Activated CD8-positive, alpha-beta memory T cell treated with anti-CD3 and anti-CD28 coated beads for 1 hour (primary cell): ENCODE measurements at places on chromosomes 5 and 9.

DNA sequence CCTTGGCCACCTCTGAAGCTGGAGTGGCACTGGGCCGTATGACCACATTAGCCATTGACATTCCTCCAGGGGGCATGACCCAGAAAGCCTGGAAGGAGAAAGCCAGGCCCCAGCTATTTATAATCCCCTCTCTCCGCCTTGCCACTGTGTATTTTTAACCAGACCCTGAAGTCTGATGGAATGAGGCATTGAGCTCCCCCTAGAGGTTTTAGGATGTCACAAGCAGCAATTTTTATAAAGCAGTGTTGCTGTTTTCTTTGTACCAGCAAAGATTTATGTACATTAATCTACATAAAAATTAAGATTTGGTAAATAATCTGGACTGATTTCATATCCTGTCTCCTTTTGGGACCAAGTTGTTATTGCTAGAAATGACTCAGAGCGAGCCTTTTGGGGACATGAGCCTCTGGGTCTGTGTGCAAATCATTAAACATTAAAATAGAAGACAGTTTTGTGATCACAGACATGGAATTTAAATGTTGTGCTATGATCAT is 127.1 kb downstream of the TRIO start:
- DNase-seq = no peak

DNA sequence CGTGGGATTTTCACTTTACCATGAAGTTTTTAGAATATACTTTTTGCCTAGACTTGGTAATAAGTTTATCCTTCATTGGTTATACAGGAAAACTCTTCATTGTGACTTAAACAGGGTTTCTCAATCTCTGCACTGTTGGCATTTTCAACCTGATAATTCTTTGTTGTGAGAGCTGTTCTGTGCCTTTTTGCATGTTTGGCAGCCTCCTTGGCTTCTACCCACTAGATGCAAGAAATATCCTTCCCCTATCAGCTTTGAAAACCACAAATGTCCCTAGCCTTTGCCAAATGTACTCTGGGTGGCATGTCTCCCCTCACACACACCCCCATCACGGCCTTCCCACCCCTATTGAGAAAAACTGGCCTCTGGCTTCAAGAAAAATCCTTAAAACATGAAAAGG is 180.9 kb downstream of the ESM1 start:
- DNase-seq = no peak

GRCh38 chr5:142222225-142222865 is 102.5 kb downstream of the SPRY4 start:
- no peak for DNase-seq

DNA sequence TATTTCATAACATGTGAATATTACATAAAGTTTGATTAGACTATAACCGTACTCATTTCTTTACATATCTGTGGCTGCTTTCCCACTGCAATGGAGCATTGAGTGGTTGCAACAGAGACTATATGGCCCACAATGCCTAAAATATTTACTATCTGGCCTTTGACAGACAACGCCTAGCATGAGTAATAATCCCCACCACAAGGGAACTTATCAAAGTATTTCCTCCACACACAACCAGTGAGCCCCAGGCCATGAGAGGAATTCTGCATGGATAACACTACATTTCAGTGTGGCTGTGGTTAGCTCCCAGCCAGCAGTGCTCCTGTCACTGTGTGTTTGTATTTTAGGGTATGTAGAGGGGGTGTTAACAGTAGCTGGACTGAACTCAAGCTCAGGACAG is 54.8 kb downstream of the FAM81B start:
- DNase-seq = no peak

DNA sequence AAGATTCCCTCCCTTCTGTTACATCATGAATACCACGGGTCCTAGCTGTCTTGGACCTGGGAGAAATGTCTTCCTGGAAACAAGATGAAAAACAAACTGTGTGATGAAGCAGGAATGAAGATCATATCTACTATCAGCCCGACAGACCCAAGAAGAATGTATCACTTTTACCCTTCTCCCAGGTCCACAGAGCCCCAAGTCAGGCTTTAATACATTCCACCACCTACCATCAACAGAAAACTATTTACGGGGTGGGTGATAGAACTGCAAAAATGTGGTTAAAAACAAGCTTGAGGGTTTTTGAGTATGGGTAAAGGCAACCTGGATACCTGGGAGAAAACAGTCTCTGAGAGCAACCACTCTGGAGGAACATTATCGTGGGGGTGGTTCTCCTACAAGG is 327.0 kb downstream of the TRIM32 start:
- no peak for DNase-seq

DNA sequence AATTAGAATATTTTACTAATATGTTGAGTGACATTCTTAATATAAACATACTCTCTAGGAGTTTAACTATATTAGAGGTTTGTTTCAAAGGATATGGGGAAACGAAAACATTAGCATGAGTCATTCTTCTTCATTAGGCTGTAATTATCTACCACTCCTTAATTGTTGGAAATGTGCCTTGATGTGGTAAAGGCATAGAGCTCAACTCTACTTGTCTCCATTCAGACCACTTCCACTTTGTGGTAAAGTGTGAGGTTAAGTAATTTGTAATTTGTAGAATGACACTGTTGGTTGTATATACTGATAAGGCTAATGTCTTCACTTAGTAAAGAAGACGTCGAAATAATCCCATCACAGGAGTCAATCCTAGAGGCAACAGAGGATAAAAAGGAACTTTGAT is 58.1 kb downstream of the HAPLN1 start:
- DNase-seq = no peak

GRCh38 chr5:174145091-174145490 is 99.6 kb downstream of the NSG2 start:
- no peak for DNase-seq

DNA sequence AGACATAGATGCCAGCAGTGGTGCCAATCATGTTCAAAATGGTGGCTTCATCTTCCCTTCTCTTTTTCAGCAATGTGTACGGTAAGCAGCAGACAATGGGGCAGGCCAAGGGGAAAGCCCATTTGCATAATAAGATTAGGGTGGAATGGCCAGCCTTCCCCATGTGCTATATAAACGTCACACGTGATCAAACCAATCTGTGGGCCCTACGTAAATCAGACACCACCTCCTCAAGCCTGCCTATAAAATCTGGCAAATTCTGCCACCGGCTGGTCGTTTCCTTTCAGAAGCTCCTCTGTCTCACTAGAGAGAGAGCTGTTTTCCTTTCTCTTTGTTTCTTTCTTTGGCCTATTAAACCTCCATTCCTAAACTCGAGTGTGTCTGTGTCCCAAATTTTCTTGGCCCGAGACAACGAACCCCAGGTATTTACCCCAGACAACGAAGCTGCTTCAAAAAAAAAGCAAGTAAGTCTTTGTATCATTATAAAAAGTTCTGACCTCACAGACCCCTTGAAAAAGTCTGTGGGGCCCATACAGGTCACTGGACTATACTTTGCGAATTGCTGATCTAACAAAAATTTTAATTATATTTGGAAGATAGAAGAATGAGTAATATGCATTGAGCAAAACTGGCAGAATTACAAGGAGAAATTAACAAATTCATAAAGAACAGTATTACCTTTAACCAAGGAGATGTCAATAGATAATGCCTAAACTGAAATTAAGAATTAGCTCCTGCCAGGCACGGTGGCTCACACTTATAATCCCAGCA is 15.2 kb downstream of the ZBTB5 start:
- DNase-seq = no peak

GRCh38 chr5:131644822-131645221 is 9.8 kb upstream of the RAPGEF6 start:
- no peak for DNase-seq

DNA sequence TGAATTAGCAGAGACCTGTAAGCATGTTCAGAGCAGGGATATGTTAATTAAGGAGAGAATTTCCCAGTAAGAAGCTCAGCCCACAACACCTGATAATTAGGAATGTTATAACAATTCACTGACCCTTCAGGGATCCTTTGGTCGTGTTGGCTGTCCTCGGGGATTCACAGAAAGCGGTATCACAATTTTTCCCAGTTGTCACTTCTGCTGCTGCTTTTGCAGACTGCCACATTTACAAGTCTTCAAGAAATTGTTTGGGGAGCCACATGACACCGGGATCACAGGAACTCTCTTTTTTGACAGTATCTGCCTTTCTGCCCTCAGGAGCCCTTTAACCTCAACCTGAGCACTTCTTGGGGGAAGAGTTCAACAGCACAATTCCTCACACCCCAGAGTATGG is 265.5 kb downstream of the GLIS3 start:
- no peak for DNase-seq

GRCh38 chr9:109440117-109440515 is 58.0 kb downstream of the PTPN3 start:
- no peak for DNase-seq

DNA sequence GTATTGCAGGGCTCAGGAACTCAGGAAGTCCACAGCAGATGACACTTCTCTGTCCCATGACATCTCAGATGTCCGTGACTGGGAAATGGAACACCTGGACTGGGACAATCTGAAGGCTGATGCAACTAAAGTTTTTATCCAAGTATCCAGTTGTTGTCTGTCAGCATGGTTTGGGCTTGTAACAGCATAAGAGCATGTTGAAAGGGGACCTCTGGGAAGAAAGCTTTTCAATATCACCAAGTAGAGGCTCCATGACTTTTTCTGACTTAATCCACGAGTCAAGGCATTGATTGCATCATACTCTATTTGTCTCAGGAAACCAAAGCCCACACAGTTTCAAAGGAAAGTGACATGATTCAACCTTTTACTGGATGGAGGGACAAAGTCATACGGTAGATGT is 807.7 kb downstream of the MTRR start:
- DNase-seq = no peak

DNA sequence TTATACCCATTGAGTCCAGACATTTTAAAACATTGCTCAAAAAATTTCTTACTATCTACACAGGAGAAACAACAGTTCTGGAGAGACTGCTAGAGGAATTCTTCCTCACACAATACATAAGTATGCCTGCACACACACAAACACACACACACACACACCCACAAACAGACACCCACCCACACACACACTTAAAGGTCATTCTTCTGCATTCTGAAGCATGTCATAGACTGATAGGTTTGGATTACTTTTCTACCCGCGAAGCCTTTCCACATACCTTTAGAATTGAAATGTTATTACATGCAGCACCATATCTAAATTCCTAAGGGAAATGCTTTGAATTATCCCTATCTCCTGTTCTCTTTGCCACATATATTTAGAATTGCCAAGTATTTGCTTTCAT is 80.2 kb downstream of the FAM174A start:
- DNase-seq = no peak

GRCh38 chr9:111282845-111283244 is 47.2 kb downstream of the OR2K2 start:
- no peak for DNase-seq

DNA sequence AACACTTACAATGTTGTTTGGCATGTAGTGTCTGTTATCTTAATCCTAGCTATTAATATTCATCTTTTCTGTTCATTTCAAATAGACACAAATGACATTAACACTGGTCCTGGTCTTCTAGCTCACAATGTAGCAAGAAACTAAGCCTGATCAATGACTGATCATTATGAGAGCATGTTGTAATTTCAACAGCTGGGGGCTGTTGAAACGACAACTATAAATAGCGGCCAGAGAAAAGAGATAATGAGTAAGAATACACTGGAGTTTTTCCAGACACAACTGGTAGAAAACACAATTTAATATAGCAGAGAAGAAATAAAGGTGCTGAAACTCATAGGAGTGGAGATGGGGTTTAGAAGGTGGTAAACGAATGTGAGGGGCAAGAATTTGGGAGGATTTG is 89.2 kb downstream of the HTR4 start:
- DNase-seq = no peak

DNA sequence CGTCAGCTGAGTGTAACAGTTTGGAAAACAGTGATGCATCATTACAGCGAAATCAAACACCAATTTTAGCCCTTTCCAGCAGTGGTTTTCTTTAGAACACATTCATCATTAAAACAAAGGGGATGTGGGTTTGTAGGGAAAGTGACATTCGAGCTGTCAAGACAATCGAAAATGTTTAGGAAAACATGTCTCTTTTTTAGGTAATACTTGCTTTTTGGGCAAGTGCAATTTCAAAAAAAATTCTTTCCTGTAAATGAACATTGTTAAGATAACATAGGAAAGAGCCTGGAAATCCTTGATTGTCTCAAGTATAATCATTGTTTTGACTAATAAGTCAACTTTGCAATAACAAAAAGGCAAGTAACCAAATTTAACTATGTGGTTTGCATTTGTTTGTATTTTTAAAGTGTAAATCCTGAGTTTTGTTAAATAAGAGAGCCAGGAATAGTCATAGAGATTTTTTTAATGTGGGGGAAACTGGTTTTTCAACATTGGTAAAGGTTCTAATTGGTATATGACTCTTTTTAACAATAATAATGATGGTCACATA is 182.5 kb downstream of the TTLL11 start:
- no peak for DNase-seq

DNA sequence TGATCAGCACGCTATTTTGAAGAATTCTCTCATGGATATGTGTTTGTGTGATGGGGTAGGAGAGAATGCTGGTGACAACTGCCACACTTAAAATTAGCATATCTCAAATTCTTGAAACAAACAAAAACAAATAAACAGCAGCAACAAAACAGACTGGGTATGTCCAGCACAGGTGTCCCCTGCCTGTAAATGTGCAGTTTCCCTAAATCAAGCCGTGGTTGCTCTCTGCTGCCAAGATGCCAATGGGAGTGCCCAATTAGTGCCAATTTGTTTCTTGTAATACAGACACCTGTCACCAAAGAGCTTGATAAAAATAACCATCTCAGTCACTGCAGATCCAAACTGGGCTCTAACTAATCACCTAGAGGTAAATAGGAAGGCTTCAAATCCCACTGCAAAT is 144.2 kb upstream of the SMARCA2 start:
- no peak for DNase-seq

GRCh38 chr5:39473156-39473775 is 48.5 kb upstream of the DAB2 start:
- no peak for DNase-seq

DNA sequence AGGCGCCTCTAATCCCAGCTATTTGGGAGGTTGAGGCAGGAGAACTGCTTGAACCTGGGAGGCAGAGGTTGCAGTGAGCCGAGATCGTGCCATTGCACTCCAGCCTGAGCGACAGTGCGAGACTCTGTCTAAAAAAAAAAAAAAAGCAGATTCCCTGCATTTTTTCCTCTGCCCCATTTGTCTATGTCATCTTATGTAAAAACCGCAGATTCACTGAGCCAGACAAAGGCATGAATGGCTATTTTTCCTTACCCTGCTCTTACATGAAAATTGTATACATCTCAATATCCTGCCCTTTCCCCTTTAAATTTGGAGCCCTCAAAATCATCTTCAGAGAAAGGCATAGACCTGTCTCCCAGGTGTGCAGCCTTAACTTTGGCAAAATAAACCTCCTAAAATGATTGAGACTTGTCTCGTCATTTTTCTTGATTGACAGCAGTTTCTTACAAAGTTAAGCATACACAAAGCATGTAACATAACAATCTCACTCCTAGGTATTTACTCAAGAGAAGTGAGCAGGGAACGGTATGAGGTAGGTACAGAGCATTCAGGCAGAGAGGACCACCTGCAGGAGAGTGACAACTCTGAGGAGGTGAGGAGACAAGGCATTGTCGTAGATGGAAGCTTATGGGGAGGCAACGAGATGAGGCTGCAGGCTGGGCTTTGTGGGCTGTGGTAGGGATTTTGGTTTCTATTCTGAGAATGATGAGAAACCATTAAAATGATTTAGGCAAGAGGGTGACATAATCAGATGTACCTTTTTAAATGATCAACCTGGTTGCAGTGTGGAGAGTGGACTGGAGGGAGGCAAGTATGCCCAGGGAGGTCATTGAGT is 65.7 kb upstream of the IL6ST start:
- DNase-seq = no peak

- no peak for DNase-seq
Measured at GRCh38 chr5:143033535-143034250, 263.5 kb downstream of the ARHGAP26 start.
